ENCODE measurements at places on chromosomes 11 and 22.

DNA sequence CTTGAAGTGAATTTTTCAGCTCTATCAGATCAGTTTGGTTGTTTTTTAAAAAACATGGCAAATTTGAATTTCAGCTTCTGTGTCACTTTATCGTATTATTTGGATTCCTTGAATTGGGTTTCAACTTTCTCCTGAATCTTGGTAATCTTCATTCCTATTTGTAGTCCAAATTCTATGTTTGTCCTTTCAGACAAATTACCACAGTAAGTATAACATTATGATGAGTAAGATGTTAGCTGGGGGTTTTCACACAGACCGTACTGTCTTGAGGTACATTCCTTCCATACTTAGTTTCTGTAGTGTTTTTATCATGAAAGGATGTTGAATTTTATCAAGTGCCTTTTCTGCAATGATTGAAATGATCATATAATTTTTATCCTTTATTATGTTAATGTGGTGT, 28.0 kb downstream of the OR5B17 start:
- DNase-seq: no peak

- no peak for DNase-seq
Observed at GRCh38 chr11:68551223-68551622, 90.7 kb downstream of the PPP6R3 start.

DNA sequence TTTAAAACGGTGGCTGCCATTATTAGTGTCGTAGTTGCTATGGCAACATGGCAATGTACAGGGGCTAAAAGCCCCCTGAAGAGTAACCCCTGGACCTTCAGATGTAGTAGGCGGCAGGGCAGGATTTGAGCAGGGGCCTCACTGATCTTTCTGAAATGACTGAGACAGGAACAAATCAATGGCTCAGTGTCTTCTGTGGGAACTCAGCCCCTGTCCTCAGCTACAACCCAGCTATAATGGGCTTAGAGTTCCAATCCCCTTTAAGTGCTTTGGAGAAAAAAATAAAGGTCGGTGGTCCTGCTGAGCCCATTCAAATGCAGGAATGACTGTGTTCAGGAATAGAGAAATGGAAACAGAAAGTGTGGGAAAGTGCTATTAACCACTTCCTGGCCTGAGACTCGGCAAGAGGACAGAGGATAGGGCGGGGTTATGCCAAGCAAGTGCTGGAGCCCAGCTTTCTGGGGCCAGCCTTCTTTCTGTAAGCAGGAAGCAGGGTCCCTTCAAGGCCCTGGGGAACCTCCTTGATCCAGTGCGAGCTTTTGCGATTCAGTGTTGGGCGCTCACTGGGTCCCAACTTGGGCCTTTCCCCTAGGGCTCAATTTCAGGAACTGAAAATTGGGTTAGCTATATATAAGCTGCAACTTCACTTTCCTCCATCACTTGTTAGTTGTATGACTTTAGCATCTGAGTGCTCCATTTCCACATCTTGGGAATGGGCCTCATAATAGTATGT, 6.1 kb upstream of the CD82 start:
- DNase-seq: no peak

DNA sequence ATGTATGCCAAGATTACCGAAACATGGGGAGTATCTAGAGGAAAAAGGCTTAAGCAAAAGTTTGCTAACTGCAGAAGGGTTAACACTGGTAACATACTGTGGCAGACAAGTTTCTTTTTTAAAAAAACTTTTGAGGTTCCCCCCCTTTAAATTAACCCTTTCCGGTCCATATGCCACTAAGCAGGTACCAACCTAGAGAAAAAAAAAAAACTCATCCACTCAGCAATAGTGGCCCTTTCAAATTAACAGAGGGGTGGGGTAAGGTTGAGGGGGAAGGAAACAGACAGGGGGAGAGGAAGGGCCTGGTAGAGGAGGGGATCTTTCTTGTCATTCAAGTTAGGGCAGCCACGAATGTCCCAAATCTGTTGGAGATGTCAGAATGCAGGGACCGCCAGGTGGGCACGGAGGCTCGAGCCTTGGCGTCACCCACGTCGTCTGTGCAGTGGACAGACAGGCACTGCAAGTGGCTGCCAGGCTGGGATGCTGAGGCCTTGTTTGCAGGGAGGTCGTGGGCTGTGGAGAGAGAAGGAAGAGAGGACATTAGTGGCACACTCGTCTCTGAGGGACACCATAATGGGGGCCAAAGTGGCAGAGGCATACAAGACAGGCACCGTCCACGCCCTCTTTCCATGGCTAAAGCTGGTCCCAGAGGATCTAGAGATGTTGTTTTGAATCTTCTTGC, 50.8 kb downstream of the MN1 start:
- no peak for DNase-seq

- no peak for DNase-seq
Observed at GRCh38 chr11:8018484-8019313, 31.6 kb downstream of the EIF3F start.
